ENCODE measurements at places on chromosomes 1 and 21.
A peak's percentile ranks its signal among the peaks of the same experiment; 100 is the strongest.

- no peak for DNase-seq
These were observed 25.2 kb downstream of the FHAD1 start for GRCh38 chr1:15272009-15272781.

- DNase-seq: no peak
These were observed 6.2 kb downstream of the COL18A1 start for GRCh38 chr21:45410865-45411809.

DNA sequence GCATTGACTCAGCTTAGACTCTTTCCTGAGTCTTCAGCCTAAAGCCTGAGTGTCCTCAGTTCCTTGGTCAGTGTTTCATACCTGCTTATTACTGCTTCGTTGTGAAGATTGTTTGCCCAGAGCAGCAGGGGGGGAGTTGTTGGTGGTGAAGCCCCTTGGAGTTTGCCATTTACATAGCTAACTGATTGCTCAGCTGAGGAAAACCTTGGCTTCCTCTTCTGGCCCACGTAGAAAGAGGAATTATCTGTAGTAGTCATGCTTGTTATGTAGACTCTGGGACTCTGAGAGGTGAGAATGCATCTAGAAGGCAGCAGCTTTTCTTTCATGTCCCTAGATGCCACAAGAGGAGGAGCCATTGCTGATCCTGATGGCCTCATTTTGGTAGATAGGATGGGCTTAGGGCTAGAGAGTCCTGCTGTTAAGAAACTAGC is 125.9 kb downstream of the MAST2 start:
- DNase-seq: no peak

DNA sequence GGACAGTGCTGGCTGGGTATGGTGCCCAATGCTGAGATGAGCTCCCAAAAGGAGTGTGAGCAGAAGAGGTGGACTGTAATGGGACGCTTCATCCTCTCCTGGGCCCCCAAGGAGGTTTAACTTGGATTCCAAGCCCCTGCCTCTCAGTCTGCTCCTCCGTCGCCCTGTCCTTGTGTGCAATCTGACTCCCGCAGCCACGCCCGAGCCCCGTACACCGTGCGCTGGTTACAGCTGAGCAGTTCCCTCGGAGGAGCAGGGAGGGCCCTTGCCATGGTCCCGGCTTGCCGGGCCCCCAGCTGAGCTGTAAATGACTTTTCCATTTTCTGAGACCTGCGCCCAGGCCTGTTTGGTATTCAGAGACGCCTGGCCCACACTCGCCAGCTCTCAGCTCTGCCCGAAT is 53.7 kb downstream of the PAX7 start:
- no peak for DNase-seq

- DNase-seq: no peak
These were observed 7.5 kb downstream of the CRYBG2 start for GRCh38 chr1:26346274-26347033.

- no peak for DNase-seq
These were observed 397.4 kb downstream of the PTPRU start for GRCh38 chr1:29633771-29634170.

DNA sequence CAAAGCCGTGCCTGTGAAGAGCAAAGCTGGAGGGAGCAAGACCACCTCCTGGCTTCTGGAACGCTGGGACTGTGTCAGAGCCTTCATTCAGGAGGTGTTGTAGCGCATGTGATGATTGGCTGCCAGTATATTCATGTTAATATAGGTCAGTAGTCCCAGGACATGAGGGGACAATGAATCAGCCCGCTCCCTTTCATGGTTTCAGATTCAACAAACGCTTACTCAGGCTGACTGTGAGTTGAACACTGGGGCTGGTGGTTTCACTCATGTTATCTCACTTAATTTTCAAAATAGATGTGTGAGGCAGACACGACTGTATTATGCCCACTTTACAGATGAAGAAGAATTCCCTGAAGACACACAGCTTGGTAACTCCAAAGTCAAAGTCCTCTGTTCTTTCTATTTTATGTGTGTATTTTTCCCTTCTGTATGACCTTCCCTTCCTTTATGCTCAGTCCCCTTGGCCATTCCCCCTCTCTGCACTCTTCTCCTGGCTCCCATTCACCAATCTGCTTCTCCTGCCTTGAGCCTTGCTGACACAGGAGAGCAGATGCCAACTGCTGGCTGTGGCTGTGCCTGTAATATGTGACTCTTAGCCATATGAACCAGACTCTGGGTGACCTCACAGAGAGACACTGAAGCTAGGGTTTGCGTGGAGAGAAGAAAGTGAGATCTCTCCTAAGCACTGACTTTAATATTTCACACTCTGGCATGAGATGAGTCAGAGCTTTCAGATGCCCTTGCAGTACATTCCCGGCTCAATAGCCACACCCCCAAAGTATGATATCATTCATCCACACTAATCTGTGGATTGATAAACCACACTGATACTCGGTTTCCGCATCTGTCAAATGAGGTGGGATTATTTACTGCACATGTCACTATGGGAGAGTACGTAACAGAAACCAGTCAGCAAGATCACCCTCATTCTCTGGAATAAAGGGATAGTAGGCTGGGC is 31.4 kb upstream of the KIRREL1 start:
- DNase-seq: no peak

GRCh38 chr1:203069030-203069747 is 16.6 kb downstream of the MYOG start:
- DNase-seq: no peak

GRCh38 chr1:226816576-226816975 is 53.8 kb upstream of the PSEN2 start:
- DNase-seq: no peak

DNA sequence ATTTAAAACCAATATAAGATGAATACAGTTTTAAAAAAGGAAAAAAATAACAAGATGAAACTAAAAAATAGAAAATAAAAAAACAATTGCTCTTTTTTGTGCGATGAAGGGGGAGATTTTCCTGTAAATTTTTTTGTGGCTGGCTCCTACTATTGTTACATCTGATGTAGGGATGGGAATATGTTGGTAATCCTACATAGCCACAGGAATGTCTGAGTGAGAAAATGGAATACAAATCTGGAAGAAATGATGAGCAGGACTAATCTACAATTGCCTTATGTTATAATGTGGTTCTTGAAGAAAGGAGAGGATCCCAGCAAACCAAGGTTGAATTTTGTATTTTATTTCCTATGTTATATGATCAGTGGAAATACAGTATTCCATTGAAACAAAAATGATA is 40.9 kb downstream of the ATP6V1G3 start:
- no peak for DNase-seq

DNA sequence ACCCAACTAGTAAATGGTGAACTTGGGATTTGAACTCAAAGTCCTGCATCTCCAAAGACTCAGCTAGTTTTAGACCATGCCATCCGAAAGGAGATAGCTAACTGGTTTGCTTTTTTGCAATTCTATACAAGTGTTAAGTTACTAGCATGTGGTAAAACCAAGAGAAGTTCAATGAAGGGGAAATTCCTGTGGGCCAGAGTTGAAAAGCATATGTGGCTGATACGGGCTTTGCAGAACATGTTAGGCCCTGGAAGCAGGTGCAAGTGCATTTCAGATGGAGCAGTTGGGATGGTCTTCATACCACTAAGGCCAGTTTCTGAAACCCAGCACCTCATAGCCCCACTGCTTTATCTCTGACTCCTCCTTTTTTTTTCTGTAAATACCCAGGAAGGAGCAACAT is 620.9 kb downstream of the PLPP3 start:
- DNase-seq: no peak

DNA sequence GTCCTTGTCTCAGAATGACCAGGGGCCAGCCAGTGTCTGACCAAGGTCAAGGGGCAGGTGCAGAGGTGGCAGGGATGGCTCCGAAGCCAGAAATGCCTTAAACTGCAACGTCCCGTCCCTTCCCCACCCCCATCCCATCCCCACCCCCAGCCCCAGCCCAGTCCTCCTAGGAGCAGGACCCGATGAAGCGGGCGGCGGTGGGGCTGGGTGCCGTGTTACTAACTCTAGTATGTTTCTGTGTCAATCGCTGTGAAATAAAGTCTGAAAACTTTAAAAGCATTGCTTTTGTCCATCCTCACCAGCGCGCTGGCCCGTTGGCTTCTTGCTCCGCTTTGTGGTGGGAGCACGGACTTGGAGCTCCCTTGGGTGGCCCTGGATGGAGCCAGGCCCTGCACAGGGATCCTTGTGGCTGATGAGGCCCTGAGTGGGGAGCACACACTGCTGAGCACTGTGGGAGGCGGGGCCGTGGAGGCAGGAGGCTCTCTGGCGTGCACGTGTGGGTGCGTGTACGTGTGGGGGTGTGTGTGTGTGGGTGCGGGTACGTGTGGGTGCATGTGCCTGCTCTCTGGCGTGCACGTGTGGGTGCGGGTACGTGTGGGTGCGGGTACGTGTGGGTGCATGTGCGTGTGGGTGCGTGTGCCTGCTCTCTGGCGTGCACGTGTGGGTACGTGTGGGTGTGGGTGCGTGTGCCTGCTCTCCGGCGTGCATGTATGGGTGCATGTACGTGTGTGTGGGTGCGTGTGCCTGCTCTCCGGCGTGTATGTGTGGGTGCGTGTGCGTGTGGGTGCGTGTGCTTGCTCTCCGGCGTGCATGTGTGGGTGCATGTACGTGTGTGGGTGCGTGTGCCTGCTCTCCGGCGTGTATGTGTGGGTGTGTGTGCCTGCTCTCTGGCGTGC is 18.0 kb downstream of the RNF223 start:
- no peak for DNase-seq

DNA sequence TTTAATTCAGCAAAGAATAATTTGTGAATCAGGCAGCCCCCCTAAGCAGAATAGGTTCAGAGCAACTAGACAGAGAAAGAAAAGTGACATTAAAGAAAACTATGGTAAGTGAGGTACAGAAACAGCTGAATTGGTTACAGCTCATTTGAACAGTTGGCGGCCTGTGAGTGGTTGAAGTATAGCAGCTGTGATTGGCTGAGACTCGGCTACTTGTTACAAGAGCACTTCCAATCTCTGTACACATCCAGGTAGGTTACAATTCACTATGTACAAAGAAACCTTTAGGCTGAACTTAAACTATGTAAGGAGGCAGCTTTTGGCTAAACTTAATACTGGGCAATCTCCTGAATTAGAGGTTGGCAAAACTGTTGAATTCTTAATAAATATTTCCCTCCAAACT is 171.1 kb upstream of the LHX8 start:
- no peak for DNase-seq

- DNase-seq: peak; percentile 31
These were observed 87.2 kb downstream of the MRPL37 start for GRCh38 chr1:54287176-54287650.

GRCh38 chr21:33155422-33155821 is 74.3 kb upstream of the IFNAR2 start:
- DNase-seq: no peak

DNA sequence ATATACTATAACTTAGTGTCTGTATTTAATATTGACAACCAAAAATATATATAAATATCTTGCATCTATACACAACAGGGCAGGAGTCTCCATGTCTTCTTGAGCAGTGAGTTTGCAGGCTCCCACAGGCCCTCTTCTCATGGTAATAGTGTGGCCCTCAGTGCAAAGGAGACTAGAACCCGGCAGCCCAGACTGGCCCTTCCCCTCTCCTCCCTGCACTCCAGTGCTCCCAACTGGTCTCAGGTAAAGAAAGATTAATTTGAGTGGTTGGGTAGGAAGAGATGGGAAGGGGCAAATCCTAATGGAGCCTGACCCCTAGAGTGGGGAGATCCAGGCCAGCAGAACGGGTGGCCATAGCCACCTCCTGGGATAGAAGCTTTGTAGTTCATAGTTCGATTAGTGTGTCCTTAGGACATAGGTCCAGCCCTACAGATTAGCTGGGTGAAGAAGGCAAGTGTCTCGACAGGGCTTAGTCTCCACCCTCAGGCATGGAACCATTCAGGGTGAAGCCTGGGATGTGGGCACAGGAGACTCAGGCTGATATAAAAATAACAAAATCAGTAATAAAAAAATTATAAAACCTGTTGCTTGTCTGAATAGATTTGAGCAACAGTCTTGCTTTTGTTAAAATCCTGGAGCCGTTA is 32.3 kb downstream of the SLC2A1 start:
- no peak for DNase-seq

DNA sequence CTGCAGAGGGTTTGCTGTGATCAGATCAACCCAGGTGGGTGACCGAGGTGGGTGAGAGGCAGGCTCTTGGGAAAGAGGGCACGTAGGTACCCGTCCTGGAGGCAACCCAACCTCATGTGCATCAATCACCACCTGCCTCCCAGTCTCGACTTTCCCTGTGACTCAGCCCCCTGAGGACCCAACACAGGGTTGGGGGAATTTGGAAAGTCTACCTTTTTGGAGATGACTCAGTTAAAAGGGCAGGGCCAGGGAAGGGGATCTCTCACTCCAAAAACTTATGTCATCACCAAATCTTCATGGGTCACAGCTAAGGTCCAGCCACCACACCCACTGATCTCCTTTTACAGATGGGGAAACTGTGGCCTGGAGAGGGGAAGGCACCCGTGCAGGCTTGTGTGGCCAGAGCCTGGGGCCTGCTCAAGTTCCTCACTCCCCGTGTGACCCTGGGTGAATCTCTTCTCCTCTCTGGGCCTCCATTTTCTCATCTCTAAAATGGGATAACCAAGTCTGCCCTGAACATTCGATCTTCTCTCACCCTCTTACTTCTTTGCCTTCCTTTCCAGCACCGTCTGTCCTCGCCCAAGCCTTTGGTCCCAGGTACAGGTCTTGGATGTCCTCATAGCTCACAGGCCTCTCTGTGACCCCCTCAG is 34.6 kb upstream of the WNT4 start:
- DNase-seq: no peak

DNA sequence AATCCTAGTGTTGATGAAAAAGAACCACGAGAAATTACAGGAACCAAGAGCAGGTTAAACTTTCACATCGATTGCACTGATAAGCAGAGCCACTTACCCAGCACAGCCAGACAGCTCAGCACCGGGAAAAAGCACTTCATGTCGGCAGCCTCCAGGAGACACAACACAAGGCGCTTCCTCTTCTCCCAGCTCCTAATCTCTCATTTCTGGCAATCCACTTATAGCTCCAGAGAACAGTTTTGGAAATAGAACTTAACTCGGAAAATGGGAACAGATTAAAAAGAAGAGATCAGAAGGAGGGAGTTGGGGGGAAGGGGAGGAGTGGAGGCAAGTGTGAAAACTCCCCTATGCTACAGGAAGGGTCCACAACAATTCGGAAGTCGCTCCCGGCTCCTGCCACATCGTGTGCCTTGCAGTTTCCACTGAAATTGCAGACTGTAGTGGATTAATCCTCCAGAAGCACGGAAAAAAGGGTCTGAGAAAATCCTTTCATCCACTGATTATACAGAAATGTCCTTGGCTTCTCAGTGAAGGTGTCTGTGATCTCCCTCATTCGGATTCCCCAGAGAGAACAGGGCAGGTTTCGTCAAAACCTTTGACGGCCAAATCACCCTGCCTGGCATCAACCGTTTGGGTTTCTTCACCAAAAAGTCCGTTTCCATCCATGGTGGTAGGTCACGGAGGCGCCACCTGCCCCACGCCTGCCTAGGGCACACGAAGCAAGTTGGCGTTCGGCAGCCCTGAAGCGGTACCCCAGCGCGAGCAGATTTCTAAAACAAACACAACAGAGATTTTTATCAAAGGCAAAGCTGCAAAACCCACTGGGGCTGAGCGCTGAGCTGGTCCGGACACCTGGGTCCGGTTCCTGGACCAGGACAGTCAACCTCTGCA is 1.1 kb downstream of the IGSF3 start:
- no peak for DNase-seq

GRCh38 chr1:228315945-228316588 is 90.6 kb downstream of the TRIM11 start:
- no peak for DNase-seq
